ENCODE measurements at places on chromosomes 6 and 20.

- DNase-seq: no peak
Observed at GRCh38 chr20:21821358-21821757, 115.9 kb downstream of the PAX1 start.

DNA sequence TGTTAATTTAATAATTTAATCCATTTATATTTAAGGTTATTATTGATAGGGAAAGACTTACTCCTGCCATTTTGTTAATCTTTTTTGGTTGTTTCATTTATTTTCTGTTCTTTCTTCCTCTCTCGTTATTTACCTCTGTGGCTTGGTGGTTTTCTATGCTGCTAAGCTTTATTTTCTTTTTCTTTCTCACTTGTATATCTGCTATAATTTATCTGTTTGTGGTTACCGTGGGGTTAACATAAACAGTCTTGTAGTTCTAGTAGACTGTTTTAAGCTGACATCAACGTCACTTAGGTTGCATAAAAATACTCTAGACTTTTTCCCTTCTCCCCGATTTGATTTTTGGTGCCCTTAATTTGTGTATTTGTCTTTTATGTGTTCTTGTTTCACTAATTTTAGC is 381.3 kb upstream of the SPTLC3 start:
- no peak for DNase-seq

DNA sequence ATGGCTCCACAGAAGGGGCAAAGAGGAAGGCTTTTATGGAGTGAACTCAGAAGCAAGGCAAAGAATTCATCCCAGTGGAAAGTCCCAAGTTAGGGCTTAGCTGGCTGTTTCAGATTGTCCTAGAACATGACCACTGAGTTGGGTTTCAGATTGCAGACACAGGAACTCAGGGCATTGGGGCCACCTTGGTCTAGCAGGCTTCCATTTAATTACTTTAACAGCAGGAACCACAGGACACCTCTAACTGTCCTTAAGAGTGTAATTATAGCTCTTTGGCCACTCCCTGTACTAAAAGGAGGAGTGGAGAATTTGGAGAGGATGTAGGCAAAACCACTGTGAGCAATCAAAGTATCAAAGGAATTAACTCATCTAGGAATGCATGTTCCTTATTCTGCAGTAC is 150.6 kb upstream of the AGPAT4 start:
- DNase-seq: no peak

GRCh38 chr6:28929887-28930620 is 6.3 kb upstream of the TRIM27 start:
- DNase-seq: no peak

DNA sequence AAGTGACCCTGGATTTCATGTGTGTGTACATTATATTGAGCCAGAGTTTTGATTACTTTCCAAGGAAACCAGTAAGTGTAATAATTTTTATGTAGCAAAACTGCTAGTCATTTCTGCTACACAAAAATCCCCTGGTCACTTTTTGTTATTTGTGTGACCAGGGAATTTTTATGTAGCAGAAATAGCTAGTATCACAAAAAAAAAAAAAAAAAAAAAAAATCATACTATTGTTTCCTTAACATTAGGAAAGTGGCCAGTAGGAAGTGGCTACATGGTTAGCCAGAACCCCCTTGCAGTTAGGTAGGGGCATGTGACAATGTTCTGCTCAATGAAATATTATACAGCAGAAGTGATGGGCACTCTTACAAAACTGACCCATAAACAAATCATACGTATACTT is 434.0 kb upstream of the BTBD3 start:
- no peak for DNase-seq

GRCh38 chr6:132659082-132659481 is at the start of gene TAAR1:
Gene TAAR1 (minus strand): TSS chr6:132659182. CDS start chr6:132646003, 13,179 bp downstream.
- no peak for DNase-seq

DNA sequence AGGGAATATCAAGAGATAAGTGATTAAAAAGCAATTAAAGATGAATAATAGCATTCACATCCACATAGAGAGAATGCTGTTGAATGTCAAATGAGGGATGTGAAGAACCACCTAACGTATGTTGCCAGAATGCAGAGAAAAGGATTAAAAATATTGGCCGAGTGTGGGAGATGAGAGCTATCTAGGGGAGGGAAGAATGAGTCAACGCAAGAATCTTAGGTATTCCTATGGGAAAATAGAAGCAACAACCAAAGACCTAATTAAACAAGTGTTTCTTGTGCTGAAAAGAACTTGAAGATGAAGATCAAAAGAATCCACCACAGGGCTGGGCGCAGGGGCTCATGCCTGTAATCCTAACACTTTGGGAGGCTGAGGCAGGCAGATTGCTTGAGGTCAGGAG is 12.2 kb upstream of the RSPH3 start:
- no peak for DNase-seq
